ENCODE measurements at places on chromosomes 5 and 9. TPM values are rescaled to one million over a fixed set of nuclear protein-coding genes. Genes with fewer than 3 reads are reported as not detected.

- no peak overlapping the region for H3K27ac ChIP-seq
- H3K4me1 ChIP-seq, result no peaks in the 10 kb centered on the region
- H3K27me3 ChIP-seq, result no peaks in the 10 kb centered on the region
- H3K4me3 ChIP-seq, result no peak overlapping the region
- no peak for DNase-seq
- no peaks in the 10 kb centered on the region for H3K36me3 ChIP-seq
Measured at GRCh38 chr5:17000291-17000939, 64.3 kb upstream of the MYO10 start.

DNA sequence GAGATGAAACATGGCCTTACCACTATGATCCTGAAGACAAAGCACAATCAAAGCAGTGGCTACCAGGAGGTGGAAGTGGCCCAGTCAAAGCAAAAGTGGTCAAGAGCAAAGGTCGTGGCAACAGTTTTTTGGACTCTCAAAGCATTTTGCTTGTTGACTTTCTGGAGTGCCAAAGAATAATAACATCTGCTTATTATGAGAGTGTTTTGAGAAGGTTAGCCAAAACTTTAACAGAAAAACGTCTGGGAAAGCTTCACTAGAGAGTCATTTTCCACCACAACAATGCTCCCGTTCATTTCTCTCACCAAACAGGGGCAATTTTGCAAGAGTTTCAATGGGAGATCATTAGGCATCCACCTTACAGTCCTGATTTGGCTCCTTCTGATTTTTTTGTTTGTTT lies 33.6 kb upstream of the MAMDC2 start:
- no peak overlapping the region for H3K4me3 ChIP-seq
- no peak overlapping the region for H3K27ac ChIP-seq
- no peaks in the 10 kb centered on the region for H3K27me3 ChIP-seq
- no peak for DNase-seq

GRCh38 chr9:35705836-35706430 lies 16.2 kb upstream of the TPM2 start:
- H3K4me3 ChIP-seq, result no peak overlapping the region
- no peaks in the 10 kb centered on the region for H3K36me3 ChIP-seq
- H3K27ac ChIP-seq, result no peak overlapping the region

DNA sequence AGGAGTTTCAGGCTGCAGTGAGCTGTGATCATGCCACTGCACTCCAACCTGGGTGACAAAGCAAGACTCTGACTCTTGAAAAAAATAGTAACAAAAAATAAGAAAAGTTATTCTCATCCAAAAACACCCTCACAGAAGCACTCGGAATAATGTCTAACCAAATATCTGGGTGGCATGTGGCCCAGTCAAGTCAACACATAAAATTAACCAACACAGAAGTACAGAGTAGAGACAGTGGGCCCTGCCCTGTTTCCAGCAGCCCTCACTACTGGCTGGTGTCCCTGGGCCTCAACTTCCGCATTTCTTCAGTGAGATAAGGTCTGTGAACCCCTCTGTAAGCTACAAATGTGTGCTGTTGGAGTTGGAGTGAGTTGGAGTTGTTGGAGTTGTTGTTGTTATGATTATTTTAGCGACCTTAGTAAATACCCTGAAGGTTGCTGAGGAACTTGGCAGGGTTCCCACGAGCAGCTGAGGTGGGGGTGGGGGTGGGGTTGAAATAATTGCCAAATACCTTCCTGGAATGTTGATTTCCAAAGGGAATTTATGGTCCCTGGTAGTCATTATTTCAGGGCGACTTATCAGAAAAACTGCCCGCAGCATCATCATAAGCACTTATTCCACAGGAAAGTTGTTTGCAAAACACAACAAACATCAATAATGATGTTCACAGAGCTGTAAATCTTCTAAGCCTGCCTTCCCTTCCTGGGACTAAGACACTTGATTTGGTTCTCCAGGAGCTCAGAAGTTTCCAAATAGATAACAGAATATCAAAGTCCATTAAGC lies 30.2 kb downstream of the C5orf15 start:
- H3K27ac ChIP-seq, result no peak overlapping the region
- no peak for DNase-seq
- H3K4me1 ChIP-seq, result no peaks in the 10 kb centered on the region
- H3K4me3 ChIP-seq, result no peak overlapping the region
- no peaks in the 10 kb centered on the region for H3K27me3 ChIP-seq

DNA sequence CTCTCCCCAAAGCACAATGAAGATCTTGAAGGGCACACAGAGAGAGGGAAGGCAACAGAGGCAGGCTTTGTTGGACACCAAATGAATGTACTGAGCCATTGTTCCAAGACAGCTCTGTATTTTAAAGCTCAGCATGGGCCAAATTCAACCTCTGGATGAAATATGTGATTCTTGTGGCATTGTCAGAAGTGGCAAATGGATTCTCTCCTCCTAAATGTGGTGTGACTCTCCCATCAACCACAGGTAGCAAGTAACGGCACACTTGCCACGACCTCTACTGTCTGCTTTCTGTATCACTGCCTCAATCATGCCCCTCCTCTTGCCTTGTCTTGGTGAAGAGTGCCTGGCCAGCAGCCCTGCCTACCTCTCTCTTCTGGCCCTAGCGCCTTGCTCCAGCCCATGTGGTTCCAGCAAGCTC lies 6.1 kb upstream of the MOB3B start:
- no peak overlapping the region for H3K27ac ChIP-seq
- H3K4me3 ChIP-seq, result no peak overlapping the region
- peaks cover 29% of the 10 kb centered on the region for H3K4me1 ChIP-seq

- H3K4me3 ChIP-seq, result no peak overlapping the region
- DNase-seq, result no peak
- no peaks in the 10 kb centered on the region for H3K27me3 ChIP-seq
- H3K27ac ChIP-seq, result no peak overlapping the region
Measured at GRCh38 chr5:132233081-132233480, 5.4 kb upstream of the P4HA2 start.

GRCh38 chr9:128389395-128390149 lies 18.4 kb downstream of the URM1 start:
- no peak overlapping the region for H3K27ac ChIP-seq
- DNase-seq, result no peak
- no peaks in the 10 kb centered on the region for H3K4me1 ChIP-seq
- no peaks in the 10 kb centered on the region for H3K36me3 ChIP-seq
- H3K4me3 ChIP-seq, result no peak overlapping the region

GRCh38 chr9:31248156-31248555 lies 1136.3 kb upstream of the ACO1 start:
- H3K36me3 ChIP-seq, result no peaks in the 10 kb centered on the region
- H3K4me3 ChIP-seq, result no peak overlapping the region
- no peaks in the 10 kb centered on the region for H3K27me3 ChIP-seq
- no peak for DNase-seq
- H3K27ac ChIP-seq, result no peak overlapping the region
- no peaks in the 10 kb centered on the region for H3K4me1 ChIP-seq

DNA sequence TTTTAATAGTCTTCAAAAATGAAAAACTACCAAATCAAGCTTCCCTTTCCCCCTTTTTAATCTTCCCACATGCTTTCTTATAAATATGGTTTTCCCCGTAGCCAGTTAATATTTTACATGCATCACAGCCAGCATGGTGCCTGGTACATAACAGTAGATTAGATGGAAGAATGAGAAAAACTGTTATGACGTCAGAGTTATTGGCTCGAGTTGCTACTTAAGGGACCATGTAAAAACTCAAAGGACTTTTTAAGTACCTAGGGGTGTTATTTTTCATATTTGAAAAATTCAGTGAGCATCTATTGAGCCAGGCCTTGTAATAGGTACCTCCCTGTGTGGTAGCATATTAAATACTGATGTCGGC lies 176.4 kb downstream of the SMARCA2 start:
- peaks cover 4% of the 10 kb centered on the region for H3K4me1 ChIP-seq
- no peaks in the 10 kb centered on the region for H3K36me3 ChIP-seq
- no peaks in the 10 kb centered on the region for H3K27me3 ChIP-seq
- H3K27ac ChIP-seq, result peak overlapping the region; percentile 68

- H3K4me3 ChIP-seq, result no peak overlapping the region
- H3K4me1 ChIP-seq, result peaks cover 2% of the 10 kb centered on the region
- H3K27me3 ChIP-seq, result no peaks in the 10 kb centered on the region
Measured at GRCh38 chr5:184471-184870, 6.8 kb upstream of the LRRC14B start.

- no peak overlapping the region for H3K4me3 ChIP-seq
- H3K4me1 ChIP-seq, result no peaks in the 10 kb centered on the region
- DNase-seq, result no peak
- no peaks in the 10 kb centered on the region for H3K27me3 ChIP-seq
- H3K27ac ChIP-seq, result no peak overlapping the region
- no peaks in the 10 kb centered on the region for H3K36me3 ChIP-seq
Measured at GRCh38 chr5:15233566-15233965, 266.4 kb upstream of the FBXL7 start.

DNA sequence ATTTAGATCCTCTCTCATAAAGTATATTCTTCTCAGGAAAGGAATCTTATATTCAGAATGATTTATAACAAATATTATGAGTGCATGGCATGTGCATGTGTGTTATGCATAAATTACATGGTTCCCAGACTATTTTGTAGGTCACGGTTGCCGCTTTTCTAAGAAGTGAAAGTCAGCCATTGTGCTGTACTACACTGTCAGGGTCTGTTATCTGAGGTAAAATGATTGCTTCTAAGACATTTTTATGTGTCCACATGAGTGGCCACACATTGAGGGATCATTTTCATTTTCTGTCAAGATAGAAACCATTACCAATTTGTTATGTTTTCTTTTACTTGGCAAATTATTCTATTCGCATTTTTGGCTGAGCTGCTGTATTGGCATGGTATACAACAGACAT lies 210.8 kb downstream of the CWC27 start:
- H3K4me1 ChIP-seq, result no peaks in the 10 kb centered on the region
- H3K36me3 ChIP-seq, result no peaks in the 10 kb centered on the region
- no peak overlapping the region for H3K27ac ChIP-seq
- no peaks in the 10 kb centered on the region for H3K27me3 ChIP-seq
- no peak overlapping the region for H3K4me3 ChIP-seq

GRCh38 chr5:127912411-127912810 lies 171.2 kb upstream of the SLC12A2 start:
- H3K27me3 ChIP-seq, result no peaks in the 10 kb centered on the region
- H3K27ac ChIP-seq, result no peak overlapping the region
- H3K4me3 ChIP-seq, result no peak overlapping the region
- H3K36me3 ChIP-seq, result no peaks in the 10 kb centered on the region
- no peak for DNase-seq

DNA sequence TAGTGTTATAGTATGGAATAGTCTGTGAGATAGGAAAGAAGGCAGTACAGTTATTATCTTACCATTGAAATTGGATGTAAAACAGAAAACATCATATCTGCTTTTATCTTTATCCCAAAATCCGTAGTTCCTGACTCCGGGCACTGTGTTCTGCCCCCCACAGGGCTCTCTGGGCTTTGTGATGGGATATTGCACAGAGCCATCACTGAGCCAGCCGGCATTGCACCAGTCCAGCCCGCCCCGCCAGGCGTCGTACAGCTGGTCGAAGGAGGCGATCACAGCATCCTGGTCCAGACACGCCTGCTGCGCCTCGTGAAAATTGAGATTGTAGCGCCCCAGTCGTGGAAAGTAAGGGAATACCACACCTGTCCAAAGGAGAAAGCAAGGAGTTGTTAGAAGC lies 76.4 kb downstream of the HAPLN1 start:
- no peaks in the 10 kb centered on the region for H3K27me3 ChIP-seq
- no peak overlapping the region for H3K4me3 ChIP-seq
- no peak for DNase-seq
- H3K4me1 ChIP-seq, result no peaks in the 10 kb centered on the region

GRCh38 chr9:2469681-2470221 lies 151.8 kb upstream of the VLDLR start:
- H3K36me3 ChIP-seq, result no peaks in the 10 kb centered on the region
- H3K27me3 ChIP-seq, result no peaks in the 10 kb centered on the region
- H3K4me1 ChIP-seq, result peaks cover 8% of the 10 kb centered on the region
- H3K4me3 ChIP-seq, result no peak overlapping the region
- peak; percentile 56 for DNase-seq

DNA sequence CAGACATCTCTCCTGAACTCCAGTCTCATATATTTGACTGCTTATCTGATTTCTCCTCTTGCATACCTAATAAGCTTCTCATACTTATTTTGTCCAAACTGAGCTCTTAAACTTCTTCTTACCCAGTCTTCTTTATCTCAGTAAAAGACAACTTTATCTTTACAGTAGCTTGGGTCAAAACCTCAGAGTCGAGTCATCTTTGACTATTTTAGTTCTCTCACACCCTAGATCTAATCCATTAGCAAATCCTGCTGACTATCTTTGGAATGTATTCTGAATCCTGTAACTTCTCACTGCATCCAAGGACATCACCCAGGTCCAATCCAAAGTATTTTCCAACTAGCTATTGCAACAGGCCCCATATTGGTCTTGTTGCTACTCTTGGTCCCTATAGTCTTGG lies 11.8 kb upstream of the JAK2 start:
- H3K4me3 ChIP-seq, result no peak overlapping the region
- H3K27me3 ChIP-seq, result no peaks in the 10 kb centered on the region
- no peaks in the 10 kb centered on the region for H3K4me1 ChIP-seq
- DNase-seq, result no peak
- H3K27ac ChIP-seq, result no peak overlapping the region

GRCh38 chr5:84290161-84290560 lies 94.5 kb downstream of the EDIL3 start:
- H3K27ac ChIP-seq, result no peak overlapping the region
- H3K4me1 ChIP-seq, result no peaks in the 10 kb centered on the region
- H3K27me3 ChIP-seq, result no peaks in the 10 kb centered on the region
- no peak overlapping the region for H3K4me3 ChIP-seq
- DNase-seq, result no peak

GRCh38 chr5:81313686-81314085 lies 12.3 kb downstream of the ZCCHC9 start:
- no peaks in the 10 kb centered on the region for H3K27me3 ChIP-seq
- no peak for DNase-seq
- no peaks in the 10 kb centered on the region for H3K4me1 ChIP-seq

DNA sequence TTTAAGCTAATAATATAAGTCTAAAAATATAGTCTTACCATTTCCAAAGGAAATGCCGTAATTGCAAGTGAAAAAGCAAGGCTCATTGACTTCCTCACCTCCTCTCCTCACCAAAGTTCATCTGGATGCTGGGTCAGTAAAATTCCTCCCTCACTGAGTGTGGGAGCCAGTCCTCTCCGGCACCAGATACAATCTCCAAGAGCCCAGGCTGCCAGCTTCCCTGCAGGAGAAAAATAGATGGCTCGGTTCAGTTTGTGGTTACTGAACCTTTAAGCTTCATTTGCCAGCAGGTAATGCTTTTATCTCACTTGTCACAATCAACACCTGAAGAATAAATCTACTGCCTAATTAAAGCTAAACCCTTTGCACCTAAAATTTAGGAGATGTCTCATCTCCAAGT lies 115.3 kb upstream of the VLDLR start:
- no peaks in the 10 kb centered on the region for H3K4me1 ChIP-seq
- no peak overlapping the region for H3K27ac ChIP-seq
- no peak for DNase-seq
- H3K4me3 ChIP-seq, result no peak overlapping the region

Gene PCDHB2
- total RNA-seq, result 2.2 TPM

Gene PCDHGB3
- total RNA-seq, result 8.6 TPM

Gene CARD9
- total RNA-seq, result 2.8 TPM

Gene POLR1E
- 45.8 TPM for total RNA-seq

Gene ELAVL2
- 0.97 TPM for total RNA-seq

Gene EIF4E1B
- not detected for total RNA-seq

Gene CCDC171
- total RNA-seq, result 4.1 TPM

Gene GDA
- 1.8 TPM for total RNA-seq

Gene ANKRD31
- total RNA-seq, result 0.36 TPM

Gene PCDHB11
- total RNA-seq, result 2.5 TPM

Gene SPATA31D4
- not detected for total RNA-seq

All from ovary (tissue), 10 donors.